ENCODE measurements at places on chromosomes 3 and 15.

- peak; percentile 41 for DNase-seq
Observed at GRCh38 chr3:120093119-120093910, 932 bp downstream of the GSK3B start.

DNA sequence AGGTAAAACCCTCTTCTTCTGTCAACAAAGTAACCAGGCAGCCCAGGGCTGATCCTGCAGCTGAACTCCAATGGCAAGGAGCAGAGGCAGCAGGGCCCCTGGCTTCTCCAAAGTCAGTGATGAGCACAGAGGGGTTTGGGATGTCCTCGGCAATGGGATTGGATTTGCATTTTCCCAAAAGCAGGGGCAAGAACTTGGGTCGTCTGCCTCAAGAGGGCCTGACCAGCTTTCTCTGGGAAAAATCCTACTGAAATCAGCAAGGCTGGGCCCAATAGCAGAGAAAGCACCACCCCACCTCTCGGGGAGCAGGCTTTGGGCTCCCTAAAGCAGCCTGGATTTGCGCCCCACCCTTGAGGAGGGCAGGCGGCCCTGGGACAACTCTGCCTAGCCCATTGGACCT lies 210.0 kb upstream of the IGF1R start:
- no peak for DNase-seq

DNA sequence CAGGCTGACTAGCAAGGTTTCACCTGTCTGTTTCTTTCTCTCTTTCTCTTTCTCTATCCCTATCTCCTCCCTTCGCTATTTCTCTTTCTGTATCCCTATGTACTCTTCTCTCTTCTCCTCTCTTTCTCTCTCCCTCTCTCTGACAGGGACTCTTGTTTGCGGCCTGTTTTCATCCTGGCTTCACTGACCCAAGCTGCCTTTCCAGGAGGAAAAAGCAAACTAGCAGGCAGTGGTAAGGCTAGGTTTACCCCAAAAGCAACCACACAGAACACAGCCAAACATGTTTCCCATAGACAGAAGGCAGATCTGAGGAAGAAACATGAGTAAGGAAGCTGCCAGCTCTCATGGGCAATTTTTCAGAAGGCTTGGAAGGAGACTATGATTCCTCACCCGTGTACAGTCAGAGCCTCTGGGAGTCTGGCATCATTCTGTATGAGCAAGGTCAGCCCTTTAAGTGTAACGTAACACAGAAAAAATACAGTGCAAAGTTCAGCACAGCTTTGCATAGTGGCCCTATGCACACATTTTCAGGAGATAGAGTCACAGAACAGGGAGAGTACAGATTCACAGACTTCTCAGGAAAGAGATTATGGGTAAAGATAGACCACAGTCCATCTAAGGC lies 61.0 kb downstream of the OCA2 start:
- DNase-seq, result no peak

GRCh38 chr3:182713743-182714517 lies 79.4 kb upstream of the ATP11B start:
- DNase-seq, result no peak

DNA sequence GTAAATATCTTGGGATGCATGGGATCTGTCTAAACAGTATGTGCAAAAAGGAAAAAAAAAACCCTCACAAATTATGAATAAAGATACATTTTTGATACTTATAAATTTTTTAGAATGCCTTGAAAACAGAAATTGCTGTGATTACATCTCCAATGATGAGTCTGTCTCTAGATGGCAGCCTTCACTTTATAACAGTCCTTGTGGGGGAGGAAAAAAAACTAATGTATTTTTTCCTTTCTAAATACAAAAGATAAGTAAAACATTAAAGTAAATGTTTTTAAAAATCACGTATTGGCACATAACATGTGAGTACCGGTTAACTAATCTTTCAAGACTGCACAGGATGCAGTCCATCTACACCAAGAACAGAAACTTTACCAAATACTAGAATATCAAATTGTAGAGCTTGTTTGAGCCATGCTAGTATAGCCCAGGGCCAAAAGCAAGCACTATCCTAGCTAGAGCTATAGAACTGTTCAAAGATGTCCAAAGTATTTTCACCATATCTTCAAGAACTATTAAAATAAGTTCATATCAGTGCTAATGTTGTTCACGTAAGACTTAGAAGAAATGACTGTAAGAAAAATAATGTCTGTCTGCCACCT lies 206.4 kb downstream of the STAG1 start:
- no peak for DNase-seq

DNA sequence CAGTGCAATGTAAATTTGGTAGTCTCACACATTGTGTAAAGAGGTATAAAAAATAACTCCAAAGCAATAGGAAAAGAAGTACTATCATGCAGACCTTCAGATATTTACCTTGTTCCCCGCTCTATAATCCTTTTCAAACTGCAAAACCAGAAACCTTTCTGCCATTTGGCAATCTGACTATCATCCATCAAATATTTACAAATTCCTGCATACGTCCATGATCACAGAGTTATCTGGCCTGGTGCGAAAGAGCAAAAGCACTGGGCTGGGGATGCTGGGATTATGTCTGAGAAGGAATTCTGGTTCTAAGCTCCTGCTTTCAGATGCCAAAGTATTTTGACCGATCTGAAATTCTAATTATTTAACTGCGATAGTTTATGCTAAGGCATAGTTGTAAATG lies 143.1 kb downstream of the RORA start:
- no peak for DNase-seq

- DNase-seq, result no peak
Observed at GRCh38 chr15:35260941-35261340, 175.8 kb upstream of the NANOGP8 start.

GRCh38 chr3:13884851-13885703 lies 5.2 kb upstream of the WNT7A start:
- peak; percentile 58 for DNase-seq

- no peak for DNase-seq
Observed at GRCh38 chr3:155863072-155863784, 7.2 kb upstream of the GMPS start.

DNA sequence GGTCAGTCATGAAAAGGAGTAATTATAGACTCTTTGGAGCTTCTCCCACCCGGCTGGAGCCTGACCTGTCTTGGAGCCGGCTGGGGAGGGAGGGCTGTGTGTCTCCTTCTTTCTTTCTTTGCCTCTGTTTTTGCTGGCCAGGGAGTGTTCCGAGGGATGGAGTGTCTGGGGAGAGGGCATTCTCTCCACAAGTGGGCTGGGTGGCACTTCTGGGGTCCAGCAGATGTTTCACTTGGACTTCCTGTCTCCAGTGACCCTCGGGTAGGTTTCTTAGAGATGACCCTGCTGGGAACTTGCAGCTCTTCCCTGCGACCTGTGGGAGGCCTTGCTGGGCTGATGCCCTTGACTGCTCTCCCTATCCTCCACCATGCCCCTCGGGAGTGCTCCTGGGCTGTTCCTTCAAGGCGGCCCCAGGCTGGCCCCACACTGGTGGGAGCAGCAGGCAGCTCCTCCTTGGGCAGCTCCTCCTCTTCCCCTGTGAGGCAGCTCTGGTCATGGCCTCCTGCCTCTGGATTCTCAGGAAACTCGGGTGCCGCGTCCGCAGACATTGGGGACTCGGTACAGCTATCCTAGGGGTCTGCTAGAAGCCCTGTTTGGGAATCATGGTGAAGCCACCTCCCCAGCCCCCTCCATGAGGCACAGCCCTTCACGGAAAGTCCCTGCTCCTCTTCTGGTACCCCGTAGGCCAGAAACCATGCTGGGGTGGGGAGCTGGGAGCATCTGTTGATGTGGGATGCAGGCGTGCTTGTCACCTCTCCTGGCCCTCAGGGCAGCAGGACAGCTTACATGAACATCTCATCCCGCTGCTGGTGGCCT lies 44.9 kb downstream of the APBA2 start:
- DNase-seq, result no peak

DNA sequence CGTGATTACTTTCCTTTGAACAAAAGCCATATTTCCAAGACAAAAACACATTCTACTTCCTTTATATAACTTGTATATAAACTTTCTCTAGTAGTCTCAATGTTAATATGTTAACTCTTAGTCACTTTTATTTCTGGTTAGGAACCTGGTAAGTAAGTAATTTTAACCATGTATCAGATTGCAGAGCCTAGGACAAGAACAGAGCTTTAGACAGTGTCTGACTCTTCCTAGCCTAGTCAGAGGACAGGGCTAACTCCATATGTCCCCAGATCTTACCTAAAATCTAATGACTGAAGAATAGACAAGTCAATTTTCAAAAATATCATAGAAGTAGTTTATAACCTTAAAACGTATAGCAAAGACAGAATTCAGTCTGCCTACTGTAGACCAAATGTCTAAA lies 8.3 kb downstream of the LEKR1 start:
- no peak for DNase-seq

DNA sequence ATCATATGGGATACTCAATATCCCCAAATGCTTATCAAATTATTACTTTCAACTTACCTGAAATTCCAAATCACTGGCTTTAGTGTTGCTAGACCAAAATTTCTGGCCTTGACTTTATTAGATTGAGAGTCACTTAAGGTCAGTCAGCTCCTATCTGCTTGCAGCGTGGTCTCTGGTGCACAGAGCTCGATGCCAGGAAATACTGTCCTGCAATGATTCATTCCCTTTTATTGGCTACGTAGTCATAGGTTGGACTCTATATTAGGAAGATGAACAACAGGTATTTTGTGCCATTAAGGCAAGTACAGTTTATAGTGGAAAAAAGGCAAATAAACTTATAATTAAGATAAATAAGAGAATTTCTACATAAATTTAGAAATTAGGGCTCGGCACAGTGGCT lies 378.6 kb upstream of the MCTP2 start:
- DNase-seq, result no peak

- no peak for DNase-seq
Observed at GRCh38 chr3:23201154-23201838, 1.8 kb upstream of the UBE2E2 start.

- no peak for DNase-seq
Observed at GRCh38 chr3:115698851-115699591, 75.7 kb downstream of the GAP43 start.

GRCh38 chr3:40763807-40764206 lies 239.0 kb downstream of the ZNF621 start:
- no peak for DNase-seq

DNA sequence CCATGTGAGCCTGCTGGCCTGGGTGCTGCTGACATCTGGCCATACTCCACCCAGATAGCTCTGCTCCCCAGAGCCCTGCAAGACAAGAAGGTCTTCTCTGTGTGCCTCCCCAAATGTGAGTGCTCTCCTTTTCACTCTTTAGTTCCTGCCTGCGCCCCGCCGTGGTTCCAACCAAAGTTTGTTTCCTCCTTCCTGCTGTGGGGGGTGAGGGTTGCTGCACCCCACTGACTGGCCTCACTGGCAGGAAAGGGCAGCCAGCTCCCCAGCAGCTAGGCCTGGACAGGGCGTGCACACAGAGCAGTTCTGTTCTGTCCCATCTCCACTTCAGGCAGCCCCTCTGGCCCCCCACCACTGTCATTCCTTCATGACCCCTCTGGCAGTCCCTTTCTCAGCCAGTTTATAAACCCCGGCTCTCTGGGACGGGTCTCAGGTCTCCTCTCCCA lies 5.4 kb upstream of the CCDC174 start:
- DNase-seq, result no peak

DNA sequence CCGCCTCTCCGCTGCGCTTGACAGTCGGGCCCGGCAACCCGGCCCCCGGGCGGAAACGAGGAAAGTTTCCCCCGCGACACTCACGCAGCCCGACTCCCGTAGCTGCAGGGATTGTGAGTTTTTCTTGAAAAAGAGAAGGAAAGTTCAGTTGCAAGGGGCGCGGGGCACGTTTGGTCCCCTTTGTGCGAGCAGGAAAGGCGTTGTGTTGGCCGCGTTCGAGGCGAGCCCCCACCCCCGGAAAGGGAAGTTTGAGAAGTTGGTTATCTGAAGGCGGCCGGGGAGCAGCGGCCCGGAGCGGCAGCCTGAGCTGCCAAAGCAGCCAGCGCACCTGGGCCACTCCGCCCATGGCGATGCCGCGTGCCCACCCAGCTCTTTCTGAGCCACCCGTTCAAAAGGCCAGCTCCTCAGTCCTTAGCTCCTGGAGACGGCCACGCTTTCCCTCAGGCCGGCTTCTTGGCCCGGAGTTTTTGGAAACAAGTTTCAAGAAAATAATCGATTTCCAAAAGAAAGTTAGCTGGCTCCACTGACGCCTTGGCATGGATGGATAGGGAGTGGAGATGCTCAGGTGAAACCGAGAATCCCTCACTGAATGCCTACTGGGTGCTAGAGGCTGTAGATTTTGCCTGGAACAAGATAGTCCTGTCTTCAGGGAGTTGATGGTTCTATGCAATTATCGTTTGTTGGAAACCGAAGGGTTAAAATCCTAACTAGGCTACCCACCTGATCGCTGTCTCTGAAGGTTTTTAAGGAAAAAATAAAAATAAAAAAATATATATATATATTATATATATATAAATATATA lies 832 bp downstream of the TGFBR2 start:
- DNase-seq, result peak; percentile 84

DNA sequence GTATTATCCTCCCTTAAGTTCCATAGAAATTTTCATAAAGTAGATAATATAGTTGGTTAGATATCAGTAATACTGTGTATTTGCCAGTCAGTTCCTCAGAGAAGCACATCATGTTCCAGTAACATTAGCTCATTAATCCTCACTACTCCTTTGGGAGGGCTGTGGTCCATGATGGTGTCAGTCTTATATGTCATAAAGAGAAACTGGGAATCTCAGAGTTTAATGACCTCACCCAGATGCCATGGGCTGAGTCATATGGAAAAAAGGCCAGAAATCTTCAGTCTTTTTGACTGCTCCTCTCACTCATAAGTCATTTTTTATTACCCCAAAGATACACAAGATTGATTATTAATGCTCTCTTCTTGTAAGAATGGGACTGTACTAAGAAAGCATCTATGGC lies 188.6 kb downstream of the CHL1 start:
- no peak for DNase-seq

- DNase-seq, result no peak
Observed at GRCh38 chr15:98657721-98658120, 9.4 kb downstream of the IGF1R start.

DNA sequence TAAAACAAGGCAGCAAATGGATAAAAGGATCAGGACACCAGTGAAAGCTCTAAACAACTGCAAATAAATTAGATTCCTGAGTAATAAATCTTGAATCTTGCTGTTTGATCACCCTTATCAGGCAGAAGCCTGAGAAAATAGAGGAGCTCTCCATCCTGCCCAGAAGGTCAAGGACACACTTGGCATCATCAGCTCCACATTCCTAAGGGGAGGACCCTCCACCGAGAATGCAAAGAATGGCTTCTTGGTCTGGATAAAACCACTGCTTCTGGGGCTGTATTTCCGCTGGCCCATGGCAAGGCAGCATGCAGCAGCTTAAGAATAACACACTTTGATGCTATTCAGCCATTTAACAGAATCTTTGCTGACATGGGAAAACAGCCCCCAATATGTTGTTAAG lies 108.9 kb upstream of the TSC22D2 start:
- DNase-seq, result no peak

DNA sequence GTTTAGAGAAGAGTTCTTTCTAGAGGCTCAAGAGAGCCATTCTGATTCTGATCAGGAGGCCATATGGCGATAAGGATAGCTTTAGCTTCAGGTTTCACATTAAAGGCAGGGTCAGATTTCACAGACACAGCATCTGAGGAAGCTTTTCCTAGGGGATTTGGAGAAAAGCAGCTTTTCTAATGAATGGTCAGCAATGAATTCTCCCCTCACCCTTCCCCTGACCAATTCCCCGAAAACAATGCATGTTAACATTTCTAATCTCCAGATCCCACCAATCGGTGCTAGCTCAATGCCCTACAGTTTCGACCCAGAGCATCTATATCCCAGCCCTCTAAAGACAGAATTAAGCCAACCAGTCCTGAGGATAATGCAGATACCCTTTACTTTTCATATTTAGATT lies 9.8 kb downstream of the AGBL1 start:
- no peak for DNase-seq

Measured in colonic mucosa (tissue), 4 donors.